ENCODE measurements at places on chromosomes 12 and 14.

GRCh38 chr12:93341409-93342049, 36.2 kb upstream of the NUDT4 start:
- DNase-seq, result no peak

DNA sequence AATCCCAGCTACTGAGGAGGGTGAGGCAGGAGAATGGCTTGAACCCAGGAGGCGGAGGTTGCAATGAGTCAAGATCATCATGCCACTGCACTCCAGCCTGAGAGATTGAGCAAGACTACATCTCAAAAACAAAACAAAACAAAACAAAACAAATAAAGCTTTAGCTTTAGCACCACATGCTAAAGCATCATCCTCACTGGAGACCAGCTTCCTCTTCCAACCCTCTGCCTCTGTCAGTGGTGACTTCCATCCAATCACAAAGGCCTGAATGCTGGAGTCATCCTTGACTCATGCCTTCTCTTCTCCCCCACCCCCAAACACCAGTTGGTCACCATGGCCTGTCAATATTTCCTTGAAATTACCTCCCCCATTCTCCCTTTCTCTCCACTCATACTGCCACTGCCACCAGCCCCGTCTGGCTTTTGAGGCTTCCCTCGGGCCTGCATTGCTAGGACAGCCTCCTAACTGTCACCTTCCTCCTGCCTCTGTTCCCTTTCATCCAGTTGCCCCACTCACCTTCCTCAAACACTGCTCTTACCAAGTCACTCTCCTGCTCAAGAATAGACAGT, 1.4 kb downstream of the ZNF385A start:
- peak; percentile 81 for DNase-seq

DNA sequence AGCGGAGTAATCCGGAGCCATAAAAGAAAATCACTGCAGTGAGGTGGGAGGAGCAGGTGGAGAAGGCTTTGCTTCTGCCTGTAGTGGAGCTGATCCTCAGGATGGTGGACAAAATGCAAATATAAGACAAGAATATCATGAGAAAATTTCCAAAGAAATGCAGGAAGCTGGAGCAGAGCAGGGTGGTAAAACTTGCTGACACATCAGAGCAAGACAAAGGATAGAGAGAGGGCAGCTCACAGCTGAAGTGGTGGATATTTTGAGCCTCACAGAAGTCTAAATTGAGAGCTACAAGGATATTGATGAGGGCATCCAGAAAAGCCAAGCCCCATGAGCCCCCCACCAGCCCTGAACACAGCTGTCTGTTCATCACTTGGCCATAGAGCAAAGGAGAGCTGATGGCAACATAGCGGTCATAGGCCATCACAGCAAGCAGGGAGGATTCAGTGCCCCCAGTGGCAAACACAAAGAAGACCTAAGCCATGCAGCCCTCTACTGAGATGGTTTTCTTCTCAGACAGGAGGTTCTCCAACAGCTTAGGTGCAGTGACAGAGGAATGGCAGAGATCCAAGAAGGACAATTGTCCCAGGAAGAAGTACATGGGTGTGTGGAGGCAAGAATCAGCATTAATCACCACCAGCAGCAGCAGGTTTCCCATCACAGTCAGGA, 30.0 kb upstream of the ANP32D start:
- no peak for DNase-seq

DNA sequence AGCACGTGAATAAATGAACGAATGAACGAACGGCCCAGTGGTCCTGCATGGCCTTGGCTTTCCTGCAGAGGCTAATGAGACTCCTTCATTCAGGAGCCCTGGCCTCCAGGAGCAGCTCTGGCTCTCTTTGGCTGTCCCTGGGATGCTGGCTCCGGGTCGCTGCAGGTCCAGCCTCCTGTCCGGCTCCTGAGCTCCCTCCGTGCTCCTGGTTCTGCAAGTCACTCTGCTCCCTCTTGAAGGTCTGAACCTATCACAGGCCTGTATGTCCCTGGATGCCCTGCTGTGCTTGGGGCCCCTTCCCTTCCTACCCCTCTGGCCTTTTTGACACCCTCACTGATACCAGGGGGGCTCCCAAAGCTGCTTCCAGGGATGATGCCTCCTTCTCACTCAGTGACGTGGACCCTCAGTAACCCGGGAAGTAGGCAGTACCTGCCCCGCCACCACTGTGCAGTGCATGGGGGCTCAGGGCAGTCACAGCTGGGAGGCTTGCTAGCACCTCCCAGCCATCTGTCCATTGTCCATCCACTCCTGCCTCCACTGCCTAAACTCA, 133.7 kb upstream of the C14orf180 start:
- no peak for DNase-seq

DNA sequence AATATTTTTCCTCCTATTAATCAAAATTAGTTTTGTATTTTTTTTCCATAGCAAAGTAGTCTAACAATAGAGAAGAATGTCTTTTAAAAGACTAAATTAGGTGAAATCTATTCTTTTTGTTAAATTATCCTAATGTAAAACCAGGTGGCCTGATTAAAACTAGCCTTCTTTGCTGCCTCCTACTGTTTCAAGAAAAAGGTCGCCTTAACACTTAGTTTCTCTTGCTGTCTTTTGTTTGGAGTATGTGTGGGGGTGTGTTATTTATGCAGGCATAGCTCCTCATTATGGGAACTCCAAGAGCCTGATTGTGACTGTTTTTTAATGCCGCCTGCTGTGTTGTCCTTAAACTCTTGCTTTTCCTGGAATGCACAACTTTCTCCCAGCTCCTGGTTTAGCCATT, 855.3 kb downstream of the DIO2 start:
- DNase-seq, result no peak

GRCh38 chr12:99978152-99978551, 6.6 kb downstream of the ANKS1B start:
- DNase-seq, result no peak

- no peak for DNase-seq
Observed at GRCh38 chr12:114974826-114975639, 291.1 kb upstream of the TBX3 start.

DNA sequence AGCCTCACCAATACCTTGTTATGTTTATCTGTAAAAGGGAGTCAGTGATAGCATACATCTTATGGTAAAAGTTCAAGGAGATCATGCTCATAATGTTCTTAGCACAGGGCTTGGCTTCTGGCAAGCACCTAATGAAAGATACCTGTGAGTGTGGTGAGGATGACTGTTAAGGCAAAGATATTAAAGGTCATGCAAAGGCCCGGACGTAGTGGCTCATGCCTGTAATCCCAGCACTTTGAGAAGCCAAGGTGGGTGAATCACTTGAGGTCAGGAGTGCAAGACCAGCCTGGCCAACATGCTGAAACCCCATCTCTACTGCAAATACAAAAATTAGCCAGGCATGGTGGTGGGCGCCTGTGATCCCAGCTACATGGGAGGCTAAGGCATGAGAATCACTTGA, 425.9 kb upstream of the TBX3 start:
- DNase-seq, result no peak

DNA sequence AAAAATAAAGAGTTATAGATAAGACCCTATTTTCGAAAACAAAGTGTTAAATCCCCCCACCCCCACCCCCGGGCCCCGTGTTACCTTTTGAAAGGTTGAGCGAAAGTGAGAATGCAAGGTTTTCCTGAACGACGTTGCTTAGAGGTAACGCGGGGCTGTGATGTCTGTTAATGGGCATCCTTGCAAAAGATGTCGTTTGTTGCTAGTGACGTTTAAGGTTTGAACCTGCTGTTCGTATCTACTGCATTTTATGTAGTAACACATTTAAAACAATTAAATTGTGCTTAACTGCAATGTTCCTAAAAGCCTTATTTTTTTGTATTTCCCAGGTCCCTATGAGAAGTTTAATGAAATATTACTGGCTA, 1.2 kb downstream of the CPSF6 start:
- DNase-seq, result no peak

DNA sequence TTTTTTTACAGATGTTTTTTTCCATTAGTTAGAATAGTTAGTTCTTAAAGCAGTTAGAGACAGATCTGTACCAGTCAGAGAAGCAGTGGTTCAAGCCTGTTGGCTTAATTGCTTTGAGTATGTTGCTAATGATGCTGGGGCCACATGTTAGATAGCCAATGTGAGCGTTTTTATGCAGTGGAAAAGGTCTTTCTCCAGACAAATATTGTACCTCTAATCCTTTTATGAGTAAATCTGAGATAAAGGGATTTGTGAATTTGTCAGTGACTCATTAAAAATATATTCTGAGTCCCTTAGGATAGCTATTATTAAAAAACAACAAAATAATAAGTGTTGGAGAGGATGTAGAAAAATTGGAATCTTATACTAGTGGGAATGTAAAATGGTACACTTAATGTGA, 154.2 kb downstream of the MSRB3 start:
- DNase-seq, result no peak

DNA sequence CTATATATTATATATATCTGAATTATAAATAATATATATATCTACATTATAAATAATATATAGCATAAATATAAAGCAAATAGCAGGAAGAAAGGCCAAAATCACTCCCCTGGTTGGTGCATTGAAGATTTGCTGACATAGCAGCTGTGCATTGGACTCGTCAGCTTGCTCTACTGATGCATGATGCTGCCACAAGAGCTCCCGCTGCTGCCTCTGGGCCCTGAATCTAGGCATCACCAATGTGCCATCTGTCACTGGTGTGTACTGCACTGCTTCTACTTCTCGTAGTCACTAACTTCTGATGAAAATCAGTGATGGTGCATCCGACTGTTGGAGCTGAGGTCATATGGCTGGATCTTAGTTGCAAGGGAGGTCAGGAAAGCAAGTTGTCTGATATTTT, 205.0 kb downstream of the ADAMTS20 start:
- no peak for DNase-seq

DNA sequence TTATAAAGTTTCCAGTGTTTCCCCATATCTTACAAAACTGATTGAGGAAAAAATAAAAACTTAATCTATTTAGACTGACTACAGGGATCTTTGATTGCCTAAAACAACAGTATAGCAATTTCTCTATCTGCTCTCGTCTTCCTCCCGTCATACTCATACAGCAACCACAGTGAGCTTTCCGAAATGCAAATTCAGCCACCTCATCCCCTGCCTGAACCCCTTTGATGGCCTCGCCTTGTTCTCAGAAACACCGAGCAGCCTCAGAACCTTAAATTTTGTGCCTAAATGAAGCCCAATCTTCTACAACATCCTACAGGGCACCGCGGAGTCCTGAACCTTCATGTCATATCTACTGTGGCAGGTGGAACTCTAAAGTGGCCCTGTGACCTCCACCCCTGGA, 223.7 kb upstream of the TMEM132C start:
- no peak for DNase-seq

- DNase-seq, result no peak
Observed at GRCh38 chr14:52314595-52315354, 663 bp downstream of the PTGER2 start.

- peak; percentile 45 for DNase-seq
Observed at GRCh38 chr14:74882103-74882920, 596 bp downstream of the DLST start.

DNA sequence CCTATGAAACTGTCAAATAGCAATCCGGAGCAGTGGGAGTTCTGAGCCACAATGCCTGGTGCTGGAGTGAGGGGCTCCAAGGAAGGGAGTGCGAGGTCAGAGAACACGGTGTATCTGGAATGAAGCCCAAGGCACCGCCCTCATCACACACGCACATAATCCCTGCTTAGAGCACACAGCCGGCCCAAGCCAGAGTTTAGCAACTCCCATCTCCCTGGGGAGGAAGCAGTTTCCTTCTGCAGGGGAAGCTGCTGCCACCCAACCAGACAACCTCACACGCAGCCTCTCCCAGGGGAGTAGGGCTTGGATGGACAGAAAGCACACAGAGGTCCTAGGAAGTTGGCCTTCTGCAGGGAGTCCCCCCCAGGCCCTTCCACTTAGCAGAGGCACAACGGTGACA, 31.3 kb downstream of the ACTN1 start:
- DNase-seq, result no peak

GRCh38 chr12:79659961-79660431, 30.8 kb downstream of the PAWR start:
- DNase-seq, result no peak

GRCh38 chr14:103298620-103299019, 35.4 kb upstream of the EIF5 start:
- no peak for DNase-seq

GRCh38 chr12:20351406-20351805, 16.9 kb upstream of the PDE3A start:
- DNase-seq, result no peak

- DNase-seq, result no peak
Observed at GRCh38 chr12:80381121-80381520, 62.9 kb upstream of the PTPRQ start.

DNA sequence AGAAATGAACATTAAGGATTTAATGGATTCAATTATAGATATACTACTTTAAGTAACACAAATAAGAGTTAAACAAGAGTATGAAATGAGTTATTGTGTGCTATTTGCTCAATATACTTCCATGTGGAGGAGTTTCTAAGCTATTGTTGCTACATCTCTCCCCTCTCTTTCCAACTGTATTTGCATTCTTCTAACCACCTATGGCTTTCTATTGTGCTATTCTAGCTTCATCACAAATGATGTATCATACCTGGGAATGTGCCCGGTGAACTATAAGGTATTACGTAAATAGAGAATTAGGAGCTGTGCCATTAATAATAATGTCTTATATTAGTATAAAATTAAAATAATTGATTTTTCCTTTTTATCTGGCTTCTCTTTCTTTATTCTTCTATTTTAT, 87.1 kb upstream of the PLEKHG7 start:
- no peak for DNase-seq

DNA sequence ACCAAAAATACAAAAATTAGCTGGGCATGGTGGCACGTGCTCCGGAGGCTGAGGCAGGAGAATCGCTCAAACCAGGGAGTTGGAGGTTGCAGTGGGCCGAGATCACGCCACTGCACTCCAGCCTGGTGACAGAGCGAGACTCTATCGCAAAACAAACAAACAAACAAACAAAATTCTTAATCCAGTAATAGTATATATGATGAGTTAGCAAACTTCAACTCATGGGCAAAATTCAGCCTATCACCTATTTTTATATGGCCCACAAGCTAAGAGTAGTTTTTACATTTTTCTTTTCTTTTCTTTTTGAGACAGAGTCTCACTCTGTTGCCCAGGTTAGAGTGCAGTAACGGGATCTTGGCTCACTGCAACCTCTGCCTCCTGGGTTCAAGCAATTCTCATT, 14.9 kb downstream of the ATF7 start:
- no peak for DNase-seq

DNA sequence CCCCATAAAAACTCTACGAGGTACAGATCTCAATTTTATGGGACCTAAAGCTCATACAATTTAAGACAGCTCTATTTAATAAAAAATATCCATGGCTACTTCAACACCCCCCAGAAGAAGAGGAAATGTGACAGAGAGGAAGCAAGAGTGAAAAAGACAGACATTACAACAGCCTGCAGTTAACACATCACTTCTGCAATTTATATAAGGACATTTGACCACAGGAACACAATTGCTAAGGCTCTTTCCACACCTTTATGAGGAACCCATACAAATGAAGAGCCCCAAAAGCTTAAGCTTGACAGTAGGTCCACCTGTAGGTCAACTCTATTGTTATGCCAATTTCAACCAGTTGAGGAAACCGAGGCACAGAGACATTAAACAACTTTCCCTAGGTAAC, 5.6 kb downstream of the OR10P1 start:
- DNase-seq, result no peak

GRCh38 chr12:92185052-92185451, 39.4 kb upstream of the BTG1 start:
- no peak for DNase-seq

Measured in H54 (cell line).